NCI-H1694 (cell line): ENCODE measurements at places on chromosomes 1 and 21.

DNA sequence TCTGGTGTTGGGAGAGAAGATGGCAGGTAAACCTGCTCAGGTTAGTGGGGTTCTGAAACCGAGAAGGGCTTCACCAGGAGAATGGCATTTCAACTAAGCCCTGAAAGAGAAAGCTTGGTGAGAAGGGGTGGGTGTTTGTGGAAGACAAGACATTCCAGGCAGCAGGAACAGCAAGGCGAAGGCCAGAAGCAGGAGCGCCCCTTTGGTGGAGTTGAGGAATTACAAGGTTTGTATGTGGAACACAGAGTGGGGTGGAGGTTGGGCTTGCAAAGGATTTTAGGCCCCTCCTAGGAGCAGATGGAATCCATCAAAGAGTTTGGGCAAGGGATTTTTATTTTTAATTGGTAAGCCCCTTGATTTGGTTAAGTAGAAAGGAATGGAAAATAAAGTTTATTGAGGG lies 24.8 kb upstream of the ELOA start:
- peak; percentile 39 for DNase-seq

DNA sequence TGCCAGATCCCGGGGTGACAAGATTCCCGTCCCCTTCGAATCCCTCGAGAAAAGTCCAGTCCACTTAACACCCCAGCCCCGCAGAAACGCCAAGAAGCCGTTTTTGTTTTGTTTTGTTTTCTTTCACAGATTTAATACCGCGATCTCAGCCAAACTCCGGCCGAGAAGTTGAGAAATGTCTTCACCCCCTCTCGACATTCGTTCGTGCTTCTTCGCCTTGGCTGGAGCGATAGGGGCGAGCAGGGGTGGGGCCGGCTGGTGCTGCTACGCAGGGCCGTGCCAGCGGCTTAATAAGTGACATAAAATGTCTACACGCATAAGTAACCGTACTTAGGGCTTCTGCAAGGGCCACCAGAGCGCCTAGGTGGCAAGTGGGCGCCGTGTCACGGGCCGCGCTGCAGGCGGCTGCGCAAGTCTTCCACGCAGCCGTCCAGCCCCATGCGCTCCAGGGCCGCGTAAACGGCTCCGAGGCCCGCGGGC lies 4.9 kb downstream of the TNFRSF25 start:
- no peak for DNase-seq

GRCh38 chr1:38296047-38296446 lies 249.5 kb upstream of the POU3F1 start:
- no peak for DNase-seq

GRCh38 chr1:214506972-214507431 lies 44.4 kb downstream of the PTPN14 start:
- DNase-seq, result no peak

DNA sequence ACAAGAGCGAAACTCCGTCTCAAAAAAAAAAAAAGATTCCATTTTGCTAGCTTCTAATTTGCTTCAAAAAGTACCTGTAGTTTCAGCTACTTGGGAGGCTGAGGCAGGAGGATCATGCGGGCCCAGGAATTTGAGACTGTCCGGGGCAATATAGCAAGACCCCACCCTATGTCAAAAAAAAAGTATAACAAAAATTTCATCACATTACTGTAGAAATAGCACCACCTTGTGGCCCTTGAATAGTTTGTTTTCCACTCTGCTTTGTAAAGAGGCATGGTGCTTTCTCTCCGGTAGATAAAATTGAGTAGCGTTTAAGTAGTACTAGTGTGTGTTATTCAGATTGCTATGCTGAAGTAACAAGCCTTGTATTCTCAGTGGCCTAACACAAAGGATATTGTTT lies 18.2 kb upstream of the MSTO1 start:
- DNase-seq, result peak; percentile 84

GRCh38 chr1:179663810-179664209 lies 72.2 kb downstream of the TDRD5 start:
- DNase-seq, result no peak
